Esophagus squamous epithelium (tissue), 5 donors: ENCODE measurements at places on chromosomes 4 and X. TPM values are rescaled to one million over a fixed set of nuclear protein-coding genes. Genes with fewer than 3 reads are reported as not detected.

Gene MND1
- 4.2 TPM for total RNA-seq

Gene NAP1L3
- total RNA-seq = 0.13 TPM

Gene BEX1
- not detected for total RNA-seq

Gene EGF
- 0.68 TPM for total RNA-seq

Gene SH3RF1
- total RNA-seq = 6.0 TPM

Gene PAGE2B
- total RNA-seq = not detected

Gene UGT2B11
- not detected for total RNA-seq

Gene GPC3
- total RNA-seq = 0.44 TPM

Gene TBC1D25
- total RNA-seq = 9.5 TPM

Gene CORIN
- total RNA-seq = 4.8 TPM

Gene AWAT2
- not detected for total RNA-seq

Gene SPIN4
- 19.2 TPM for total RNA-seq

Gene MAGEA11
- total RNA-seq = 0.30 TPM

Gene SLC34A2
- total RNA-seq = 7.9 TPM

Gene LONRF3
- 4.8 TPM for total RNA-seq

Gene TRIML2
- not detected for total RNA-seq

Gene DMP1
- total RNA-seq = not detected

Gene AVPR2
- 0.26 TPM for total RNA-seq

Gene TCEAL7
- total RNA-seq = 6.3 TPM
